ENCODE measurements at places on chromosomes 3 and 15.

DNA sequence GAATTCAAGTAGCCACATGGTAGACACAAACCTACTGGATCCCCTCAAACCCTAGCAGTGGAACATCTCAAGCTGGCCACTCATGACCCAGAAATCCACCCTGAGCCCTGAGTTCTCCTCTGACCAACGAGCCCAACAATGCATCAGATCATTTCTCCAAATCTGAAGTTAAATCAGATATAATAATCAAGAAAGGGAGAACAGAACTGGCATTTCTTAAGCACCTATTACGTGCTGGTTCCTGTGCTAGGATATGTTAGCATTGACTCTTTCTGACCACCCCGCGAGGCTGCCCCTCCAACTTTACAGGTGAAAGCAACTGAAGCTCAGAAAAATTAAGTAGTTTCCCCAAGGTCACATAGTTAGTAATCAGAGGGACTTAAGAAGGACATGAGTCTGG, 51.5 kb upstream of the CCDC174 start:
- no peak for DNase-seq

- no peak for DNase-seq
Measured at GRCh38 chr15:39517122-39517855, 63.6 kb upstream of the THBS1 start.

GRCh38 chr15:27696530-27696929, 402.6 kb downstream of the OCA2 start:
- DNase-seq: no peak

GRCh38 chr3:17749705-17750293, 7.4 kb upstream of the TBC1D5 start:
- no peak for DNase-seq

DNA sequence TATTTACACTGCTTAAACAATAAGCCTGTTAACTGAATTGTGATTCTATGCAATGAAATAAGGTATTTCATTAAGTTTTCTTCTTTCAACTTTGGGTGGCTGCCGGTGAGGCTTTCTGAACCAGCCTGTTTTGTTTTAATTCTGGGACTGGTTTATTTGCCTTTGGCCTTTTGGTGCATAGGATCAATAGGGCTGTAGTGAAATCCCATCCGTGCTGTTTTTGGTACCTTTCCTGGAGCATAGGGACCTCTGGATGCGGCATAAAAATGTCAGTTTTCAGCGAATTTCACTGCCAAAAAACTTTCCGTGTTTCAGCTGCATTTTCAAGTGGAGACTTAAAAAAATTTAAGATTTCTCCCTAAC, 514 bp downstream of the PLS1 start:
- no peak for DNase-seq

DNA sequence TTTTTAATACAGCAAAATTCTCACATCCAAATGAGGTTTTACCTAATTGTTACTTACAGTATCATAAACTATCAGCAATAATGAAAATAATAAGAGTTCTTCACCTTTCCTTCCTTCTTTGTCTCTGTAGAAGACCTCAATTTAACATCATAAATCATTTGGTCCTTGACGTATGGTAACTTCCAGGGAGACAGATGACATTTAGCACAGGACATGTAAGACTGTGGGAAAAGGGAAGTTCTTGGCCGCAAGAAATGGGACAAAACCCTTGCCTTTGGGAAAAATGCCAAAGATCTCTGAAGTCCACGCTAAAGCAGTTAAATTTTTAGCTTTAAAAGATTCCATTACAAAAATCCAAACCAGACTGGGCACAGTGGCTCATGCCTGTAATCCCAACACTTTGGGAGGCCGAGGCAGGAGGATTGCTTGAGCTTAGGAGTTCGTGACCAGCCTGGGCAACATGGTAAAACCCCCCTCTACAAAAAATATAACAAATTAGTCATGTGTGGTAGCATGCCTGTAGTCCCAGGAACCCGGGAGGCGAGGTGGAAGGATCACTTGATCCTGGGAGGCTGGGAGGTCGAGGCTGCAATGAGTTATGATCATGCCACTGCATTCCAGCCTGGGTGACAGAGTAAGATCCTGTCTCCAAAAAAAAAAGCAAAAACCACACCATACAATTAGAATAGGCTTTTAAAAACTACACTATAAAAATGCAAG, 8.8 kb downstream of the PTPN9 start:
- DNase-seq: no peak

- DNase-seq: no peak
Measured at GRCh38 chr3:180961087-180961486, 28.4 kb downstream of the DNAJC19 start.

DNA sequence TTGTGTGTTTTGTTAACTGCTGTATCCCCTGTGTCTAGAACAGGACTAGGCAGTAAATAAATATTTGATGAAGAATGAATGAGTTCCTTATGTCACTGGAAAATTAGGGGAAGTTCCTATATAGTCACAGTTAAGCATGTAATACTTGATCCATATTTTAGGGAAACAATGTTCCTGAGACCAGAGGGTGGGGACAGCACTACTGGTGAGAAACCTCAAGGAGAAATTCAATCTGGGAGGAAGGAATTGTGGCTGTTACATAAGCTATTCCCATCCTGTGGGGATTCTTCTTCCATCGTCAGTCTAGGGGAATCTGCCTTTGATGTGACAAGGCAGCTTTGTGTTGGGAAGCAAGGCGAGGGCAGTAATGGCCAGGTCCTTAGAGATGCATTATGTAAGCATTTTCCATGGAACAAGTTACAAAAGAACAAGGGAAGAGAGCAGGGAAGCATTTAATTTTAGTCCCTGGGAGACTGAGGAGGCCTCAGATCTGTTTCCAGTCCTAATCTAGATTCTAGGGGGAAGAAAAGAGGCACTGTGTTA, 219.3 kb upstream of the TTC14 start:
- no peak for DNase-seq

GRCh38 chr3:108564564-108564963, 24.7 kb downstream of the CIP2A start:
- no peak for DNase-seq

- DNase-seq: no peak
Measured at GRCh38 chr3:71260782-71261181, 322.7 kb downstream of the FOXP1 start.

GRCh38 chr3:38460377-38461270, 6.9 kb downstream of the ACVR2B start:
- no peak for DNase-seq

DNA sequence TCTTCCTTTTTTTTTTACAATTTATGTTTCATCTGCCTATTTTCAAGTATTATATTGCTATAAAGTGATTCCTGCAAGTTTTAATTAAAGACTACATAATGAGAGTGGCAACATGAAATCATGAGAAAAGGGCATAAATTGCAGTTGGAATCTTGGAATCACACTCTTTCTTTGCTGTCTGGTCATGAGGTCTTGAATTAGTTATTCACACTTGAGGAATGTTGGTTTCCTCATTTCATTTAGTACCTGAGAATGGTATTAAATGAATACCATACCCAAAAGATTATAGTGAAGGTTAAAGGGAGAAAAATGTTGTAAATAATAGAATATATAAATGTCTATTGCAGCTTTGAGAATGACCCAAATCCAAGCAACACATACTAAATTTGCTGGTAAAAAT, 25.8 kb upstream of the CNTN3 start:
- no peak for DNase-seq

GRCh38 chr3:132378048-132378762, 39.1 kb upstream of the DNAJC13 start:
- no peak for DNase-seq

DNA sequence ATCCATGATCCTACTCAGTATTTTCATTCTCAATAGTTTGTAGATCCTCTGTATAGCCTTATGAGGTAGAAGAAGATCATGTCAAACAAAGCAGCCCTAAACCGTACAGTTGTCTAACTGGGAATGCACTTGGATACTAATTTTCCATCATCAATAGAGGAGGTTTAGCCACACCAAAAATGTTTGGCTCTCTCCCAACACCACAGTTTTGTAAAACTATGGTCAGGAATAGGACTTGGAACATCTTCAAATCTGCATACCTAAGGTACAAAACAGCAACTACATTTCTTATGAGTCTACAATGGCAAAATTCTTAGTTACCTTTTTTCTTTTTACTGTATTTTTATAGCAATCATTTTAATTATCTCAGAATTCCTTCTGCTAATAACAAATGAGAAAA, 1001.6 kb downstream of the ROBO2 start:
- no peak for DNase-seq

DNA sequence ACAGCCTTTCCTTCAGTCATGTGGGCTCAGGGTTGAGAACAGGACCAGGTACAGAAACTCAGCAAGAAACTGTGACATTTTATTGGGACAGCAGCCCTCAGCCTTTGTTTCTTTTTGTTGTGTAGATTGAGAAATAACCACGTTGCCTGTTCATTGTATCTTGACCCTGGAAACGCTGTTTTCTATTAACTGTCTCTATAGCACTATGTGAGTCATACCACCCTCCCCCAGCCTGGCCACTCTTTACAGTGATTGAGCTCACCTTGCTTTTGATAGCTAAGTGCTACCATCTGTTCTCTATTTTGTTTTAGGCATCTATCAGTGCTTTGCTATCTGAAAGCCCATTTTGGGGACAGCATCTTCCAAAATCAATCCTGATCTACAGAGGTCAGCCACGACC, 127.9 kb downstream of the CD47 start:
- no peak for DNase-seq

DNA sequence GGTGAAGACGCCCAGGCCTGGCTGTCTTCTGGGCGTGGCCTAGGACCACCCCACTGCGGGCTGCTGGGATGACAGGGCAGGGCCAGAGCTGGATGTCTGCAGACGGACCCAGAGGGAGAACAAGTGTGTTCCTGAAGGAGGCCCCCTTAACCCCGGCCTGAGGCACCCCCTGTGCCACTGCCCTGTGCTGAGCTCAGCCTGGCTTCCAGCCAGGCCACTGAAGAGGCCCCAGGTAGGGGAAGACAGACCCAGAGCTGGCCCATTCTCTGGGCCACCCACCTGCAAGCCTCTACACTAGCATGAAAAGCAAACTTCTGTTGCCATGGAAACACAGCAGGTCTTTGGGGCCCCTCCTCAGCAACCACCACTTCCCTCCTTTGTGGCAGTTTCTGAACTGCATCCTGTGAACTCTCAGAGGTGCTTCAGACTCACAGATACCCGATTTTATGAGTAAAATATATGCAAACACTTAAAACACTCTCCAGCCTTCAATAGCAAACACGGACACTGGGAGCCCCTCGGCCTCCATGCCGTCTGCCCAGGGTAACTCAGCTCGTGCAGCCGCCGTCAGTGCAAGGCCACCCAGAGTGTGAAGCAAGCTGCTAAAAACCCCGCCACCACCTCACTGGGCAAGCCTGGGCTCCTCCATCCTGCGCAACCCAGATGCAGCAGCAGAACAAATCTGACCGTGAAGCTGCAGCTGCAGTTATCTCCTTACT, 42.5 kb downstream of the CMTM6 start:
- DNase-seq: peak; percentile 86

- no peak for DNase-seq
Measured at GRCh38 chr15:63593705-63594671, 3.2 kb upstream of the FBXL22 start.

GRCh38 chr15:63640146-63640545, 43.0 kb downstream of the FBXL22 start:
- no peak for DNase-seq

- DNase-seq: no peak
Measured at GRCh38 chr3:176088962-176089383, 1108.3 kb downstream of the TBL1XR1 start.

DNA sequence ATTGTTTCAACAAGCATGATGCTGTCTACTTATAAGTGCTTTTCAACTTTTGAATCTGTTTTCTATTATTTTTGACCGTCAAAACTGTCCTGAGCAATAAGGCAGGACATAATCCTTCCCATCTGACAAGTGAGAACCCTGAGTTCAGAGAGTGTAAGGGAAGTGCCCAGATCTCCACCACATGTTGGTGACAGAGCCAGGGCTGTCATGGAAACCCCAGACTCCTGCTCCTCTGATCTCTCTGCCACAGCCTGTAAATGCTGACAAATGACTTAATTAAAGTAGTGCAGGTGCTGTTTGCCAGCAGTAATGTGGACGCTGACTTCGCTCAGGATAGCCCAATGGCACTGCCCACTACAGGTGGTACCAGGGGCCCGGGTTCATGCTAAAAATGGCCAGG, 40.3 kb downstream of the SPSB4 start:
- DNase-seq: no peak

- peak; percentile 20 for DNase-seq
Measured at GRCh38 chr15:77186594-77187011, 115.7 kb upstream of the TSPAN3 start.

GRCh38 chr3:64763980-64764379, 76.2 kb upstream of the ADAMTS9 start:
- no peak for DNase-seq

GRCh38 chr3:193842832-193843473, 249.9 kb downstream of the OPA1 start:
- no peak for DNase-seq

DNA sequence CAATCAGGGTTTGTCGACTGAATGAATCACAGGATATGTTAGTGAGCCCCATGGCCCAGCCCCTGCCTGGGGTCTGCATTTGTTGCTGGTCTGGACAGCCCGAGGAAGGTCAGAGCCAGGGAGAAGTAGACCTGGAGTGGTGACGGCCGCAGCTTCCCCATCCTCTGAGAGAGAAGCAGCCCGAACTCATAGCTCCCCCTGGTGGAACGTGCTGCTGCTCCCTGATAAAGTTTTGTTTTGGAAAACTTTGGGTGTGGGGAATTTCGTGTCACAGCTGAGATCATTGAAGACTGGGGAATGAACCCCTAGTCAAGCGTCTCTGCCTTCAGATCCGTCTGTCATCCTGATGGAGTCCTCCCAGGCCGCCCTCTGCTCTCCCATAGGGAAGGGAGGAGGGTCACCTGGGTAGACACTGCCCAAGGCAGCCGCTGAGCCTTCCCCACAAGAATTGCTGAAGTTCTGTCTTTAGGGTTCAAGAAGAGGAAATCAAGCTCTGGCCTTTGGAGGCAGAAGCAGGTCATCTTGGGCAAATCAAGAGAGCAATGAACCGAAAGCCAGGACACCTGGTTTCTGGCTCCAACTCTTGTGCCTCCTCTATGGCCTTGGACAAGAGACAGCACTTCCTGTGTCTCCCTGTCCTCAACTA, 60.5 kb downstream of the GLDN start:
- DNase-seq: no peak

DNA sequence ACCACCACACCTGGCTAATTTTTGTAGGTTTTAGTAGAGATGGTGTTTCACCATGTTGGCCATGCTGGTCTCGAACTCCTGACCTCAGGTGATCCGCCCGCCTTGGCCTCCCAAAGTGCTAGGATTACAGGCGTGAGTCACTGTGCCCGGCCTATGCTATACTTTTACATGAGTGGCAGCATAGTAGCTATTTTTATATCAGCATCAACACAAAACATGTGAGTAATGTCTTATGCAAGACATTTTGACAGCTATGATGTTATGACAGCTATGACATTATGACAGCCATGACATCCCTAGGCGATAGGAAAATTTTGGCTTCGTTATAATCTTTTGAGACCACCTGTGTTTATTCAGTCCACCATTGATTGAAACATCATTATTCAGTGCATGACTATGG, 4.1 kb upstream of the NAALADL2 start:
- DNase-seq: no peak

DNA sequence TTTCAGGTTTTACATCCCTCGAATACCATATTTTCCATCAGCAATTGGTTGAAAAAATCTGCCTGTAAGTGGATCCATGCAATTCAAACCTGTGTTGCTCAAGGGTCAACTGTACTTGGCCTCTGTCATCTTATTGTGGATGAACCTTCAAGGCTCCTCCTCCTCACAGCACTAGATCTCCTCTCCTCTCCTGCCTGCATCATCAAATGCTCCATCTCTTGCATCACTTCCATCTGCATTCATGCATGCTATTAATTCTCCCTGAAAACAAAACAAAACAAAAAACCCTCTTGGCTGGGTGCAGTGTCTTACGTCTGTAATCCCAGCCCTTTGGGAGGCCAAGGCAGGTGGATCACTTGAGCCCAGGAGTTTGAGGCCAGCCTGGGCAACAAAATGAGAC, 10.1 kb downstream of the BCL2L10 start:
- DNase-seq: no peak

All from DND-41 (cell line).